AML-193 (cell line): ENCODE measurements at places on chromosomes 2 and 18.
A peak's percentile ranks its signal among the peaks of the same experiment; 100 is the strongest.

DNA sequence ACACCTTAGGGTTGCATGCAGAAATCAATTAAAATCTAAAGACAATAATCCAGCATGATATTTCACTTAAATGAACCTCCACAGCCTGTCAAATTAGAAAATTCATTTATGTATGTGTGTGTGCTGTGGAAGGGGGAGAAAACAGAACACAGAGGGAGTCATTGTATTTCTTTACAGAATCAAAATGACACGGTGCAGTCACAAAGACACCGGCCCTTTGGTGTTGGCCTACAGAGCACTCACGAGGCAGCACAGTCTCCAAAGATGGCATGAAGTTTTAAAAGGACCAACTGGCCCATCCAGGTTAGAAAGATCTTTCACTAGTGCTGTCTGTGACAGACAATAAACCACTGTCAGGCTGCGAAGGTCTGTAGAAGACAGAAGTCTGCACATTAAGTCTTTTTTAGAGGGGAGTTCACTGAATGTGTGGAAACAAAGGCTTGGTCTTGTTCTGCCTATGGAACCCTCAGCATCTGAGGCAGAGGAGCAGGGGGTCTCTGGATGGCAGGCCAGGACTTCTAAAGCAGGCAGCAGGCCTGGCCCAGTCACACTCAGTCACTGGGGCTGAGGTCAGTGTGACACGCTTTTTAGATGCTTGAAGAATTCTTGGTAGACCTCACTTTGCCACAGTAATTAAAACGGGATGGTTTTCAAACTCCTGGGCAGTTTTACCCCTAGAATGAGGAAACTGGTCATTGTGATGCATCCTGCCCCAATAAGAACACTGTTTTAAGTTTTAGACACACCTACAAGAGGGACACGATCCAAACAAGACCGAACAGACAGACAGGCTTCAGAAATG lies 184.9 kb downstream of the AFF3 start:
- no peak for DNase-seq

GRCh38 chr18:28127763-28128658 lies 48.9 kb downstream of the CDH2 start:
- no peak for DNase-seq

- DNase-seq: no peak
Observed at GRCh38 chr2:168203762-168204693, 43.4 kb downstream of the STK39 start.

- DNase-seq: no peak
Observed at GRCh38 chr2:189082376-189082975, 97.1 kb downstream of the COL5A2 start.

DNA sequence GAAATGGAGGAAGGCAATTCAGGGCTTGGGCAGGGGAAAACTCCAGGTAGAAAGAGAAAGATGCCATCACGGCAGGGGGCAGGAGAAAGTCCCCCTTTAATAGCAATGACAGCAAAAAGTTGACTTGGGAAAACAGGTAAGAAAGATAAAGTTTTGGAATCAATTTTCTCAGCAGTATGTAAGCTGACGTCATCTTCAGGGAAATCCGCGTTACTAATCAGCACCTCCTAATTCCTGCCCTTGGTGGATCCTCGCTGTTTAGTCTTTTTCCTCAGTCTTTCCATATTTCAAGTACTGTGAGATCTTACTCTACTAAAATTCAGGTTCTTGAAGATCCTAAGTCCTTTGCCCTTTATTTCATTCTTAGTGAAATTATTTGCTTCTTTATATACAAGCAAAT lies 233.0 kb downstream of the MREG start:
- DNase-seq: no peak

DNA sequence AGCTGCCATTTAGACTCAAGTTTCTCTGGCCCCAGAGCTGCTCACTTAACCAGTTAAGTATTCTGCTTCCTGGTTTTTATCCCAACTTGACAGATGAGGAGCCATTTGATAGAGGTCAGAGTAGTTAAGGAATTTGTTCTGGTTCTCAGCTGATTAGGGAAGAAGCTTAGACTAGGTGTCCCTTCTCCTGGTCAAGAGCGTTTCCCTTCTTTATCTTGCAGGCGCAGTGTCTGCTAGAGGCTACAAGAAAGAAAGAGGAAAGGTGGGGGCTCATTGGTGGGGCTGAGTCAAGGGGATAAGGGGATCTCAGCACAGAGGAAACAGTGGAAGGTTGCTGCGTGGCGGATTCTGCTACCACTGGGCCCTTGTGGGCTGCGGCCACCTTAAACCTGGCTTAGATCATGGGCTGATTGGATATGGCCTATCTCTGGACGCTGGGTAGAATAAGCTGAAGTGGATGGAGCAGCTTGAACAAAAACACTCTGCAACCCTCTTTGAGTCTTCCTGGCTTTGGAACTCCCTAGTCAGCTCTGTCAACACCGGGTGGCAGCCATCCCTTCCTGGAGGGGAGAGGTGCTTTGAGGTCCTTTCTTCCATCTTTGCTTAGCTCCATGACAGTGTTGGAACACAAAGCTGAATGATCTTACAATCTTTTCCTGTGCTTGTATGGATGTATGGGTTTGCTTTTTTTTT lies 70.8 kb downstream of the QPCT start:
- peak; percentile 14 for DNase-seq

DNA sequence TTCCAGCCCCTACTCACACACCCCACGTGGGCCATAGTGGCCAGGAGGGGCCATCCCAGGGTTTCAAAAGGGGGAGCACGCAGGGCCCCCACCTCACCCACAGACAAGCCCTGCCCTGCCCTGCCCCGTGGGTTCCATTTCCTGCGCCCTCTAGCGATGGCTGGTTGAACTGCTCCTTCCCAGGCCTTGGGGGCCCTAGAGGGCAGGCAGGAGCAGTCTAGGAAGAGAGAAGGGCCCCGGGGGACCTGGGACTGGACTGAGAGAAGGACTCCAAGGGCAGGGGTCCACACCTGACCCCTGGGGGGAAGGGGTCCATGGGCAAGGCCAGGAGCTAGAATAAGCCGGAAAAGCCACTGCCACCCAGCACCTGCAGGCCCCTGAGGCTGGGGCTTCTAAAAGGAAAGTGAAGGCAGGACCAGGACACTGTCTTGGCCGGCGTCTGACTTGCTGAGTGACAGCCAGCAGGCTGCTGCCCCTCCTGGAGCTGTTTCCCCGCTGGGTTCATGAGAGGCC lies 10.1 kb downstream of the CYP26B1 start:
- DNase-seq: no peak

GRCh38 chr2:34316788-34317187 lies 717.7 kb upstream of the FAM98A start:
- DNase-seq: no peak

- DNase-seq: no peak
Observed at GRCh38 chr2:205297846-205298245, 384.5 kb upstream of the NRP2 start.

DNA sequence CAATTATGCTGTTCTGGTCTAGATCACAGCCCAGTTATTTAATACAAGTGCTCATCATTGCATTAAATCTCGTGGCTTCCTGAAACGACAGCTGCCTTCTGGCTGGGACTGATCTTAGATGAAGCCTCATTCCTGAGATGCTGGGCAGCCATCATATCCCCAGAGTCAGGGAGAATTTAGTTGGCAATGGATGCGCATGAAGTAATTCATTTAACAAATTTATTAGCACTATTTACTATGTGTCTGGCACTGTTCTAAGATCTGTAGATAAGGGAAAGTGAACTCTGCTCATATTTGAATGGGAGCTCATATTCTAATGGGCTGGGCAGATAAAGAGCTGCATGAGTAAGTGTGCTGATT lies 244.7 kb downstream of the KCNS3 start:
- no peak for DNase-seq

- DNase-seq: no peak
Observed at GRCh38 chr2:54840559-54841468, 117.4 kb downstream of the EML6 start.

DNA sequence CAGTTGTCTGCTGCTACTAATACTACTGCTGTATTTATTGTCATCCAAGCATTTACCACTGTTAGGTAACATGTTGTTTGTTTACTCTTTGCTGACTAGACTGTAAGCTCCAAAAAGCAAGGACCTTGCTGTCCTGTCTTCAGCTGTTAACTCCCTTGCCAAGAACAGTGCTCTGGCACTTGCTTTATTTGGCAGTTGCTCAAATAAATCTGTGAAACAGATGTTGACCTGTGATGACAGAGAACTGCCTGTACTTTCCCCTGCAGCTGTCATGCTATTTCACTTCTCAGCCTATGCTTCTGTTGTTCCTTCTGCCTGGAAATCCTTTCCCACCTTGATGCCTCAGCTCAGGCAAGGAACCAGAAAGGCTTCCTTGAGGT lies 181.2 kb downstream of the ATAD2B start:
- no peak for DNase-seq

- peak; percentile 75 for DNase-seq
Observed at GRCh38 chr2:191631754-191632153, 46.2 kb upstream of the NABP1 start.

DNA sequence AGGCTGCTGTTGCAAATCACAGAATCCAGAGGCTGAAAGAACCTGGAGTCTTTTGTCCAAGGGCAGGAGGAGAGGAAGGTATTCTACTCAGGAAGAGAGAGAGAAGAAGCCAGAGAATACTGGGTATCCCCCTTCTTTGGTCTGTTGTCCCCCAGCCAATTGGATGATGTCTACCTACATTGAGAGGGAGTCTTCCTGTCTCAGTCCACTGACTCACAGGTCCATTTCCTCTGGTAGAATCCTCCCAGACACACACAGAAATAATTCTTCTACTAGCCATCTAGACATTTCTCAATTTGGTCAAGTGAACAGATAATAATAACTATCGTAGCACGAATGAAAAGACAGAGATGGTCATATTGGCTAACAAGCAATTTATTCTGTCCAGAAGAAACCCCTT lies 416.4 kb upstream of the UBE2E3 start:
- no peak for DNase-seq

GRCh38 chr2:179691235-179691634 lies 170.2 kb downstream of the ZNF385B start:
- no peak for DNase-seq

- DNase-seq: no peak
Observed at GRCh38 chr2:20541294-20541640, 94.4 kb downstream of the RHOB start.

- peak; percentile 98 for DNase-seq
Observed at GRCh38 chr2:196242131-196242620, 70.8 kb upstream of the STK17B start.

DNA sequence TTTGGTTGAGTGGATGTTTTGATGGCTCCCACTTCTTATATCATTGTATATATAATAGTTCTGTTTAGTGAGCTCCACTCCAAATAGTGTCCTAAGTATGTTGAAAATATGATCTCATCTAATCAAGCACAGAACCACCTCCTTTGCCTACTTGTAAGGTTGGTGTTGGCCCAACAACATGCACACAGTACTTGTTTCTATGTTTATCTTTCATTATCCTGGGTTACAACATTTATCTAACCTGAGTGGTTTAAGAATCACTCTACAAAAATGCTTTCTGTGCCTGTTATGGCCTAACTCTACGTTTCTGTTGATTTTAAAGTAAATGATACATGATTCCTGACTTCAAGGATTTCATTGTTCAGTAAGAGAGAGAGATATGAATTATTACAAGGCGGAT lies 281.9 kb downstream of the FIGN start:
- no peak for DNase-seq
